Mesendoderm (in vitro differentiated cells): ENCODE measurements at places on chromosomes 13 and 19.

GRCh38 chr19:55441319-55441691, 1.8 kb downstream of the SHISA7 start:
- no peak for DNase-seq

- no peak for DNase-seq
Observed at GRCh38 chr19:15253513-15253912, 21.3 kb upstream of the EPHX3 start.

DNA sequence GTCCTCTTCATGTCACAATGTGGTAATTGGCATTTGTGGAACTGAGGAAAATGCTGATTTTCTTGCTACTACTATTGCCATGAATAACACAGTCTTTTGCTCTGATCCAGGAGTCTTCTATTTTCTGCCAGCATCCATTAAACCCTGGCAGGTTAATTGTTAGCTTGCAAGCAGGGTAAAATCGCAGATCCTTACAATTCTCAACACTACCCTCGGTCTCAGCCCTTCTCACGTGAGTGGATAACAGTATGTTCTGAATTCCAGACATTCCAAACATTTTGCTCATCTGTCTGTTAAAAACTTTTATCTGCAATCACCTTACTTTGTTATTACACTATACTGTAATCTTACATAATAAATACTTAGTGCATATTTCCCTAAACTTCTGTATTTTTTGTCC, 251.3 kb upstream of the ATXN8OS start:
- DNase-seq: peak; percentile 86

- peak; percentile 79 for DNase-seq
Observed at GRCh38 chr19:10552510-10553053, 8.9 kb downstream of the ATG4D start.

- DNase-seq: peak; percentile 82
Observed at GRCh38 chr19:47776568-47776967, 1.9 kb upstream of the SELENOW start.

DNA sequence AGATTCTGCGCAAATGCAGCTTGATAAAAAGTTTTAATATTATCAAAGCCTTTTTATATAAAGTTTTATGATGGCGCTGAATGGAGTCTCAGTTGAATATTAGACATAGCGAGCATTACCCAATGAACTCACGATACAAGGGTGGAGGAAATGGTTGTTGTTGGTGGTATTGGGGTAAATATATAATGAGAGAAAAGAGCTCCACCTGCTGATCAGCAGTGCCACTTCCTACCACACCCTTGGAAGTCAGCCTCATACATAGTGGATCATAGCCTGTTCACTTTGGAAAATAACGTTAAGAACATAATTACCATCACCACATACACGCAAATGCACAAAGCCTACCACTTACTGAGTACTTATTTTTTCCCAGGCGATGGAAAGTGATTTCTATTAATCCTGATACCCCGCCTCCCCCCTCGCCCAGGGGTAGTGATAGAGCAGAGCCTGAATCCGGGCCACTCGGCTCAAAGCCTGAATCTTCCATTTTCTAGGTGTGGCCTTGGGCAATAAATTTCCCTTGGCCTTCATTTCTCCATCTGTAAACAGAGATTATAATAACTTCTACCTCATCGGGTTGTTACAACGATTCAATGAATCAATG, 358.3 kb downstream of the KLF5 start:
- DNase-seq: peak; percentile 39

DNA sequence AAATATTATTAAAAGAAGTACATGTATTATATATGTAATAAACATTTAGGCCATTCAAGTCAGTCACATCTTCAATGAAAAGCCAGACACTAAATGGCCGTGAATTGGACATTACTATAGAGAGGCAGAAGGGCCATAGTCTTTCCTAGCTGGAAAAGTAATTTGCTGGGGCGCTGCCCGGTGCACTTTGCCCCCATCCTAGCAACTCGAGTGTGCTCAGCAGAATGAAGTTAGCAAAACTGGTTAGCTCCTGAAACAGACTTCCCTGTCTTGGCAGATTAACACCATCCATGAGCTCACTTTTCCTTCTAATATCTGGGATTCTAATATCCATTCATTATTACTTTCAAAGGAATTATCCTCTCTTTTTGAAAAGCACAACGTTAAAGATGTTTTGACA, 2.8 kb upstream of the SPRYD7 start:
- DNase-seq: no peak

DNA sequence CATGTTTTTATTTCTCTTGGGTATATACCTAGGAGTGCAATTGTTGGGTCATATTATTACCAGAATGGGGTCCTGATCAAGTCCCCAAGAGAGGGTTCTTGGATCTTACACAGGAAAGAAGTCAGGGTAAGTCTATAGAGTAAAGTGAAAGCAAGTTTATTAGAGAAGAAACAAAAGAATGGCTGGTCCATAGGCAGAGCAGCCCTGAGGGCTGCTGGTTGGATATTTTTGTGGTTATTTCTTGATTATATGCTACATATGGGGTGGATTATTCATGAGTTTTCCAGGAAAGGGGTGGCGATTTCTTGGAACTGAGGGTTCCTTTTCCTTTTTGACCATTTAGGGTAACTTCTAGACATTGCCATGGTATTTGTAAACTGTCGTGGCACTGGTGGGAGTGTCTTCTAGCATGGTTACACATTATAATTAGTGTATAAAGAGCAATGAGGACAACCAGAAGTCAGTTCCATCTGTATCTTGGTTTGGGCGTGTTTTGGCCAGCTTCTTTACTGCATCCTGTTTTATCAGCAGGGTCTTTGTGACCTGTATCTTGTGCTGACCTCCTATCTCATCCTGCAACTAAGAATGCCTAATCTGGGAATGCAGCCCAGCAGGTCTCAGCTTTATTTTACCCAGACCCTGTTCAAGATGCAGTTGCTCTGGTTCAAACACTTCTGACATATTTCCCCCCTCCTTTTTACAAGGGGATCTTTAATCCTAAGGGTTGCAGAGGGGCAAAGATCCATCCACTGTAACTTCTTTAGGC, 41.1 kb downstream of the CEACAM1 start:
- peak; percentile 68 for DNase-seq

- no peak for DNase-seq
Observed at GRCh38 chr19:57900311-57900710, 11.5 kb upstream of the ZNF814 start.
